ENCODE measurements at places on chromosomes 4 and X.

DNA sequence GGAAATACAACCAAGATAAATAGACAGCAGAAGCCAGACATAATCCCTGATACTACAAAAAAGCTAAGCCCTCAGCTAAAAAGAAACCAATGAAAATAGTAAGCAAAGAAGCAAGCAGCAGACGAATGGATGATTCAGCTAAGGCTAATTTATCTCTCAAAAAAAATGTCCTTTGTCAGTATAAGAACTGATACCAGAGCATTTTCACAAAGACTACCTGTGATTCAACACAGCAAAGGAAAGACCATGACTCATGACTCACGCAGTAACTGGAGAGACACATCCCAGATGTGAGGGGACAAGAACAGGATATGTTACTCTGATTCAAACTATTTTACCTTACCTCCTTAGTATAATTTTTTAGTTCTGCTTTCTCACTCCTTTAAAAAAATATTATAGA is 22.7 kb upstream of the TMPRSS11F start:
- DNase-seq, result no peak

- DNase-seq, result no peak
Measured at GRCh38 chr4:182795446-182796238, 121.5 kb downstream of the DCTD start.

- no peak for DNase-seq
Measured at GRCh38 chrX:117860517-117860916, 256.1 kb downstream of the KLHL13 start.

- no peak for DNase-seq
Measured at GRCh38 chr4:40305328-40306170, 29.6 kb upstream of the CHRNA9 start.

- DNase-seq, result no peak
Measured at GRCh38 chrX:41870719-41871151, 52.6 kb downstream of the CASK start.

- DNase-seq, result no peak
Measured at GRCh38 chr4:143634763-143635162, 65.7 kb downstream of the FREM3 start.

DNA sequence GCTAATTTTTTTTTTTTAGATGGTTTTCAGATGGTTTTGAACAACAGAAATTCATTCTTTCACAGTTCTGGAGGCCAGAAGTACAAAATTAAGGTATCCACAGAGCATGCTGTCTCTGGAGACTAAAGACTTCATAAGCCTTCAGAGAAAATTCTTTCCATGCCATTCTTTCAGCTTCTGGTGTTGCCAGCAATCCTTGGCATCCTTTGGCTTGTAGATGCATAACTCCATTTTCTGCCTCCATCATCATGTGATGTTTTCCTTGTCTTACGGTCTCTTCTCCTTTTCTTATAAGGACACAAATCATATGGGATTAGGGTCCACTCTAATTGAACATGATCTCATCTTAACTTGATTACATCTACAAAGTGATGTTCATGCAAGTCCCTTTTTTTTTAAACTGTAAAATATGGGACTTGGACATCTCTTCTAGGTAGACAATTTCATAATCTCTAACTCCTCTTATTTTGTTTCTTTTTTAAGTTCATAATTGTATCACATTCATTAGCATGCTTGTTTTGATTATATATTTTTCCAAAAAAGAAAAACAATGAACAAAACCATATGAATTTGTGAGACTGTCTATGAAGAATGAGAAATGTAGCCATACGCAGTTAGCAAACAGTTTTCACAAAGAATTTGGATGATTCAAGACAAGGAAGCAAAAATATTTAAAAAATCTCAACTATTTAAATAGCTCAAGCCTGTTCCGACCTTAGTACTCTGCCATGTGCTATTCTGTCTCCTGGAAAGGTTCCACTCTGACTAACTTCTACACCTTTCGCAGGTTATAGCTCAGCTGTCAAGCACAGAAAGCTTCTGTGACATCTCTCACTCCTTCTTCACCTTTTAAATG is 53.1 kb upstream of the GIMD1 start:
- DNase-seq, result no peak

- DNase-seq, result peak; percentile 28
Measured at GRCh38 chr4:157992038-157992705, 180.7 kb downstream of the GASK1B start.

GRCh38 chr4:7811536-7812191 is 128.0 kb downstream of the AFAP1 start:
- no peak for DNase-seq

DNA sequence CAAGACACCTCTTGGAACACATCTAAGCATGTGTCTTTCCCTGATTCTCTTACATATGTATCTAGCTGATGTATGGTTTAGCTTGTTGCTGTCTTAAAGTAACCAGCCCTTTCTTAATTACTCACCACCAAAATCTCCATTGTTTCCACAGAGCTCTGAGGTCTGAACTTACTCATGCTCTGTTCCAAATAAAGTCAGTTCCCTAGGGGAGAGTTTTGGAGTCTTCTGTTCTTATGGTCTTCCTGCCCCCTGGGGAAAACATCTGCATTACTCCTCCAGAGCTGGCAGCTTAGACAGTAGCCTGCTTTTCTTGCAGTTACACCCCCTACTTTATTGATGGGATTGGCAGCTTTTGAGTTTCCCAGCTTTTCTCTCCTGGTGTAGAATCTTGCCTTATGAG is 125.8 kb downstream of the EDA start:
- no peak for DNase-seq

DNA sequence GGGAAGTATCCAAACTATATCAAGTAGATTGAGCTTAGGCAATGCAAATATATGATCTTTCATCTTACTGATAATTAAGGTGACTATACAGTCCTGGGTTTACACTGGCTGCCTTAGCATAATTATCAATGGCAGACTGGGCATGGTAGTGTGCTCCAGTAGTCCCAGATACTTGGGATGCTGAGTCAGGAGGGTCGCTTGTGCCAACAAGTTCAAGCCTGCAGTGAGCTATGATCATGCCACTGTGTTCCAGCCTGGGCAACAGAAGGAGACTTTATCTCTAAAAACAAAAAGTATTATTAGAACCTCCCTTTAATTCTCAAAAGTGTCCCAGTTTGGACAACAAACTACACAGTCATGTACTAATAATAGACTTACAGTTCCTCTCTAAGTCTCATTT is 99.4 kb upstream of the RASGEF1B start:
- DNase-seq, result no peak

DNA sequence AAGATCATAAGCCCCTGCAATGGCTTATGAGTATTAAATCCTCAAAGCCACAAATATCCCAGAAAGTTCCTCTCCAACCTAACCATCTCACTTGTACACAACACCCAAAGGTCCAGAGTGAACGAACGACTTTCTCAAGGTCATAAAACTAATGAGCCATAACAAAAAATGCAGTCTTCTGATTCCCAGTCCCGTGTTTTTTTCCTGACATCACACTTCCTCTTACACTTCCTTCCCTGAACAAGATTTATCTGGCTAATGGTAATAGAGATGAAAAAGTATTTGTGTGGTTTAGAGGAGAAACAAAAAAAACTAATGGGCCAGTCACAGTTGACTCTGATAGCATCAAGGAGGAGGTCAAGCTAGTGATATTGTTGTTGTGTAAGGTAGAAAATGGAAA is 99.5 kb upstream of the KLHL13 start:
- DNase-seq, result no peak

- DNase-seq, result no peak
Measured at GRCh38 chr4:113042502-113042901, 7.0 kb upstream of the ANK2 start.

- DNase-seq, result no peak
Measured at GRCh38 chr4:40402556-40402955, 67.4 kb downstream of the CHRNA9 start.

DNA sequence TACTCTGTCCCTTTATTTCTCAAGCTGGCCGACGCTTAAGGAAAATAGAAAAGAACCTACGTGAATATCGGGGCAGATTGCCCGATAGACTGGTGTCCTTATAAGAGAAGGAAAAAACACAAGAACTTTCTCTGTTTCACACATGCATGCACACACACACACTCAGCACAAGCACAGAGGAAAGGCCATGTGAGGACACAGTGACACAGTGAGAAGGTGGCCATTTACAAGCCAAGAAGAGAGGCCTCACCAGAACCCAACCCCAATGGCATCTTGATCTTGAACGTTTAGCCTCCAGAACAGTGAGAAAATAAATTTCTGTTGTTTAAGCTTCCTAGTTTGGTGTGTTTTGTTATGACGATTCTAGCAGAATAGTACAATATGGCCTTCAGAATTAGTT is 37.0 kb downstream of the SPRY1 start:
- no peak for DNase-seq

DNA sequence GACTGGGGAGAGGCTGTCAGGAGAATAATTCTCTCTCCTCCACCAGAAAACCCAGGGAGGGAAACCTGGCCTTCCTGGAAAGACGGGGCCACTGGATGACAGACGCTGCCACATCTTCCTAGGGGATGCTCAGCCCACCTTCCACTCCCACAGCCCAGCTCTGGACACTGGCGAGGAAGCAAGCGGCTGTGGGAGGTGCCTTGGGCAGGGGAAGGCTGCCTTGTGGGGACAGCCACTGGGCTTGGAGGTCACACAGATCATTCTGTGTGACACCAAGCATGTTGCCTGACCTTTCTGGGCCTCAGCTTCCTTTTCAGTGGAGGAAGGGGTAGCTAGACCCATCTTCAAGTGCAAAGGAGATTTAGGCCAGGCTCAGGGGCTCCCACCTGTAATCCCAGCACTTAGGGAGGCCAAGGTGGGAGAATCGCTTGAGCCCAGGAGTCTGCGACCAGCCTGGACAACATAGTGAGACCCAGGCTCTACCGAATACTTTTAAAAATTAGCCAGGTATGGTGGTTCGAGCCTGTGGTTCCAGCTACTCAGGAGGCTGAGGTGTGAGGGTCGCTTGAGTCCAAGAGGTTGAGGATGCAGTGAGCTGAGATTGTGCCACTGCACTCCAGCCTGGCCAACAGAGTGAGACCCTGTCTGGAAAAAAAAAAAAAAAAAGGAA is 9.8 kb upstream of the MSX1 start:
- DNase-seq, result no peak

DNA sequence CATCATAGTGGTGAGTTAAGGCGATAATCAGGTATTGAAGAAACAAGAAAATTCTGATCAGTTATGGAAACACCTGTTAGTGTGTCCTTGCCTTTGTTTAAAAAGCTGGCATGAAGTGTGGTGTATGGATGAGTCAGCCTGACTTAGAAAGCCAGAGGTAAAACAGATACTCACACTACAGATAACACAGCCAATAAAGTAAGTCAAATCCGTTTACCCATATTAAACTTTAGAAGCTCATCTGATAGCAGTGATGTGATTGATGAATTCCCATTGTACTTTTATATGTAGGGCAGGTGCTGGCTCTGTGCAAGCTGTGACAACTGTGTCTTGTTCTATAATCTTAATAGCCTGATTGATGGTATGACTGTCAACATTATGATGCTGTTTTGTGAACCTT is 1392.7 kb upstream of the IGFBP7 start:
- no peak for DNase-seq

GRCh38 chr4:25313201-25313895 is 774 bp downstream of the ZCCHC4 start:
- DNase-seq, result no peak

- DNase-seq, result no peak
Measured at GRCh38 chr4:48261281-48261680, 8.4 kb downstream of the TEC start.

DNA sequence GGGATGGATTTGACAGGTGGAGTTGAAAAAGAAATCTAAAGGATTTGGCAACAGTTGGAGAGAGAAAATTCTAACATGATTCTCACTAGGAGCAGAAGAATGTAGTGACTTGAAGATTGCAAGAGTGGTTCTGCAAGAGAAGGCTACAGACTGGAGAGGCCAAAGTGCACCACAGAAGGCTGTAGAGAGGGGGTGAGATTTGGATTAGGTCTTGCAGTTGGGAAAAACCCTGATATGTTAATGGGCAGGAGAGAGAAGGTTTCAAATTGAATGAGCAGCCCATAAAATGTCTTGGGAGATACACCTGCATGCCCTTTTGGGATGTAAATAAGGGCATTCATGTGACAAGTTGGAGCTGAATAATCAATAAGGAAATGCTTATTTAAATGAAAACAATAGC is 14.7 kb upstream of the VEGFD start:
- no peak for DNase-seq

- no peak for DNase-seq
Measured at GRCh38 chrX:128142745-128143144, 90.5 kb upstream of the ACTRT1 start.

- DNase-seq, result no peak
Measured at GRCh38 chr4:124028182-124028581, 631.6 kb downstream of the SPRY1 start.

DNA sequence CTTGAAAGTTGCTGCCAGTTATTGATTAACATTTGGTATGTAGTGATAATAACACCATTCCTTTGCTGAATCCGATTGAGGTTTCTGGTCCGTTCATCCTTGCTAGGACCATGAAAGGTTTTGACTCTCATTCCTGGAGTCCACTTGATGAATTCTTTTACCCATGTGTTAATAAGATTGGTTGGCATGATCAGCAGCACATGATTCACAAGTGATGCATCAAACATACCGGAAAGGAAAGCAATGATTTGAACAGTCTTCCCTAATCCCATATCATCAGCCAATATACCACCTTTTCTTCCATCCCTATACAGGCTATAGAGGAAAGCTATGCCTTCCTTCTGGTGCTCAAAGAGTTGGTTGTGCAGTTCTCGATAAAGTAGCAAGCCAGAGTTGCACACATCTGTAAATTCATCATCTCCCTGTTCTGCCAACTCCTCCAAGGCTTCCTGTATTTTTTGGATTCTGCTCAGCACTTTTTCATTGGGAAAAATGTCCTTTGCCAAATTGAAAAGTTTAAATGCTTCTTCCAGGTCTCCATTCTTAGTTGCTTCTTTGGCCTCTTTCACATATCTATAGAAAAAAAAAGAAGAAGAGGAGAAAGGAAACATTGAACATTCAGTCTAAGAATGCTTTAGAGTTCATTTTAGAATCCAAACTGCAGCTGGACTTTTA is 26.7 kb downstream of the PIN4 start:
- no peak for DNase-seq

DNA sequence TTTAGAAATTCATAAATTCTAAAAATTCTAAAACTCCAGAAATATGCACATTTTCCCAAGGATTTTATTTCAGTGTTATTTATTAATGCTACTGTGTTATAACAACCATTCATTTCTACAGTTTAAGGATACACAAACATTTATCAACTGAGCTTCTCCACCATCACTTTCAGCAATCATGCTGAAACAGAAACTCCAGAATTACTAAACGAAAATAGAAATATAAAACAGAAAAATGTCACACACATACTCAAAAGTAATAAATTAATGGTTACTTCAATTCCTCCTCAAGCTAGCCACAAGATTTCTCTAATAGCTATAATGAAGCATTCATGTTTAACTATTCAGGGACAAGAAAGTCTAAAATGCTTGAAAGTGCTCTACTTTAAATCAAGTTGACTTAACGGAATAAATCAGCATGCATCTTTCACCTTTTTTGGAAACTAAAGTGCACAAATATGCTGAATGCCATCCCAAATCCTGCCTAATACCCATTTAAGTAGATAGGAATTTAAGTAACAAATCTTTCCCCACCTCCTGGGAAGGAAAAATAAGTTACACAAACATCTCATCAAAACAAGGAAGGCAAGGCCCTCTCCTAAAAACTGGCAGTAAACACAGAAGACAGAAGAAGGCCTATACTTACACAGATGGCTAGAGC is 563 bp downstream of the FAM13A start:
- DNase-seq, result no peak

Data from activated CD4-positive, alpha-beta T cell treated with anti-CD3 and anti-CD28 coated beads for 4 hours (primary cell).